ENCODE measurements at places on chromosomes 11 and 22. TPM values are rescaled to one million over a fixed set of nuclear protein-coding genes. Genes with fewer than 3 reads are reported as not detected.
A peak's percentile ranks its signal among the peaks of the same experiment; 100 is the strongest.

DNA sequence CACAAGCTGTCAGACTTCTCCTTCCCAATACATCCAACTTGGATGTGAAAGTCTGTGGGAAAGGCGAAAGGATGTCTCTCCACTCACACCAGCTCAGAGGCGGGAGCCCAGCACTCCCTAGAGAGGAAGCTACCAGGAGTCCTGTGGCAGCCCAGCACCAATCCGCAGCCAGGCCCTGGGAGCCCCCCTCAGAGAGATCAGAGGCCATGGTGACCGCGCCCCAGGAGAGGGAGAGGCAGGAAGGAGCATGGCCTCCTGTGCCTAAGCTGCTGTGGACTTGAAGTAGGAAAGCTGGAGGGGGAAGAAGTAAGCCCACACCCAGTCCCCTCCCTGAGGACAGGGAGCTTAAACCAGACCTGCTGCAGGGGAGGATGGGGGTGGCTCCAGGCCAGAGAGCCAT, 24.4 kb upstream of the IGSF9B start:
- H3K4me1 ChIP-seq, result peaks cover 7% of the 10 kb centered on the region
- H3K27me3 ChIP-seq, result peaks cover 16% of the 10 kb centered on the region
- DNase-seq, result no peak
- no peak overlapping the region for H3K27ac ChIP-seq
- H3K36me3 ChIP-seq, result no peaks in the 10 kb centered on the region
- no peak overlapping the region for H3K4me3 ChIP-seq

- peaks cover 32% of the 10 kb centered on the region for H3K4me1 ChIP-seq
- peak; percentile 61 for DNase-seq
- no peaks in the 10 kb centered on the region for H3K27me3 ChIP-seq
These were observed 705 bp downstream of the UNC93B1 start for GRCh38 chr11:68002938-68003845.

DNA sequence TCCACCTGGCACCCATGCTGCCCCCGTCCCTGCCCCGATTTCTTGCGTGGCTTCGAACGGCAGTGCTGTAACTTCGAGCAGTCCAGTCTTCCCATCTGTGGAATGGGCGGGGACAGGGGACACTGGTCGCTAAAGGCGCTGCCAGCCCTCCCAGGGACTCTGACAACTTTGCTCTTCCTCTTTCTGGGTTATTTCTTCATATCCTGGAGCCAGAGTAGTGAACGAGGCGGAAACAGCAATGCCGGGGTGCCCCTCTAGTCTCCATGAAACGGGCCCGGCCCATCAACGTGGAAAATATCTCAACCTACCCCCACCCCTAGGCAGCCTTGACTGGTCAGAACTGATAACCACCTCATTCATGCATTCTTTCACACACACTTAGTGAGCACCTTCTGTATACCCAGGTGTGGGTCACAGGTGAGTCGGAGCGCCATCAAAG, 42.8 kb downstream of the TRIOBP start:
- peaks cover 20% of the 10 kb centered on the region for H3K4me1 ChIP-seq
- no peak overlapping the region for H3K27ac ChIP-seq
- peaks cover 1% of the 10 kb centered on the region for H3K36me3 ChIP-seq
- no peak for DNase-seq
- H3K27me3 ChIP-seq, result no peaks in the 10 kb centered on the region

The PGM2L1 gene
- 9.9 TPM for total RNA-seq

GRCh38 chr22:47115921-47116320, 353.5 kb downstream of the TBC1D22A start:
- H3K27ac ChIP-seq, result no peak overlapping the region
- no peaks in the 10 kb centered on the region for H3K27me3 ChIP-seq
- no peaks in the 10 kb centered on the region for H3K4me1 ChIP-seq
- no peak for DNase-seq
- H3K36me3 ChIP-seq, result no peaks in the 10 kb centered on the region
- H3K4me3 ChIP-seq, result no peak overlapping the region
